ENCODE measurements at places on chromosomes 3 and 15.

DNA sequence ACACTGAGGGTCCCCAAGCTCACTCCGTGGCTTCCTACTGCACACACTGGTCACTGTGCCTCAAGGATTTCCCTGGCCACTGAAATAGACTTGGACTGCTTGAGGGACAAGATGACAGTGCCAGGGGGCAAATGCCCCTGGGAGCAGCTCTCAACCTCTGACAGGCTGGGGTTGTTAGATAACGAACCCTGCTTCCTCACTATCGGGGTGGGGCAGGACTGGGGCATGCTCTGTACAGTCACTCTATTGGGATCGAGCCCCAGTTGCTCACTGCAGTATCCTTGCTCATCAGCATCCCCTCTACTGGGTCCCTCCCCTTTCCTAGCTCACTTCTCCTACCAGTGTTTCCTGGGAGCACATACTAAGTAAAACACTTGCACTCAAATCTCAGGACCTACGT lies 610.8 kb downstream of the NTRK3 start:
- no peak for DNase-seq

GRCh38 chr15:39834256-39834655 lies 51.6 kb upstream of the FSIP1 start:
- no peak for DNase-seq

DNA sequence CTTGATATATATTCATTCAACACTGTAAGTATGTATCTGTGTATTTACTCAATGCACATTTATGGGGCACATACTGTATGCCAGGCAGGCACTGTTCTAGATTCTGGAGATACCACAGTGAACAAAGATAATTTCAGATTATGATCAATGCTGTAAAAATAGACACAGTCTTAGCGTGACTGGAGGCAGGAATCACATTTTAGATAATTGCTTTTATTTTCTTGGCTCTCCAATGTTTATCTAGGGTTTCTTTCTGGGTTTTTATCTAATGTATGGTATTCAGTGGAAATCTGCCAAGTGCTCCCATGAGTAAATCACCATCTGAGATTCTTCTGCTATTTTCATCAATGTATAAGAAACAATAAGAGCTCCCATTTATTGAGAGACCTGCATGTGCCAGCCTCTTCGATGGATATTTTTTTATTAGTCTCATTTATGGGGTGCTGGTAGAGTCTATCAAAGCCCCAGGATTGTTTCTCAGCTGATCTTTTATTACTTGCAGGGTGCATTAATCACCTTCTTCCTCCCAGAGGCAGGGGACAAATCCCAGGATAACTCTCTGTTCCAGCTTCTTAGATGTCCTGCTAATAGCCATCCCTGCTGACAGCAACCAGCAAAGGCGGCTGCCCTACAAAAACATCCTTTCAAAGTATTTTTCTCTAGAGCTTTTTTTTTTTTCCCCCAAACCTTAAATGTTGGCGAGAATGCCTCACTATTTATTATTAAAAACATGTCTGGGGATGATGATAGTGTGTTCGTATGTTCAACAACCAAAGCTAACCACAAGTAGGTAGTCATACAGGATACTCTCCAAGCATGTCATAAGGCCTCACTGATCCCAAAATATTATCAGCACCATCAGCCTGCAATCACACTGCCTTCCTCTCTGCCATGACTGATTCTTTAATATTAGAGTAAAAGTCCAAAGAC lies 331.0 kb upstream of the RASGRP1 start:
- no peak for DNase-seq

DNA sequence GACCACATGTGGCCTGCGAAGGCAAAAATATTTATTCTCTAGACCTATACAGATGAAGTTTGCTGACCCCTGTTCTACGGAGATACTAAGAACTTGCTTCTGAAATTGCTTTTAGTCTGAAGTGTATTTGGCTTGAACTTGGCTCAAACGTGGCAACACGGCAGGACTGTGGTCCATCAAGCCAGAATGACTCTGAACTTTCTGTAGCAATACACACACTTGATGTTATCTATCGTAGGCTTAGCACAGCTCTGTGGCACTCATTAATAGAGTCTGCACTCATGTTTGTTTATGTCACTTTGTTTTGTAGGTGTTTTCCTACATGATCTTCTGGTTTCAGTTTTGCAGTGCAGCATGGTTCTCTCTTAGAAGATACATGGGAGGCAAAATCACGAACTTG lies 298.1 kb downstream of the ADAMTS17 start:
- DNase-seq = no peak

DNA sequence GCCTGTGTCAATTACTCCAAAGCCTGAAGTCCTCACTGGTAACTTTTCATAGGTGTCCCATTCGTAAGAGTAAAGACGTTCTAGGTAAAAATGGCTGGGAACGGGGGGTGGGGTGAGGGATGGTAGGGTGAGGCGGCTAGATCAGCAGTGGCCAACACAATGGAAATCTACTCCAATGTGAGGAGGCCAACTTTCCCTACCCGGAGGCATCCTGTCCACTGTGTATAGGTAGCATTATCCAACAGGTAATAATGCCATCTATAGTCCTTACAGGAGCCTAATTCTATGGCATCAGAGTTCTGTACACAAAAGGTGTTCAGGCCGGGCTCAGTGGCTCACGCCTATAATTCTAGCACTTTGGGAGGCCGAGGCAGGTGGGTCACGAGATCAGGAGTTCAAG lies 29.1 kb downstream of the HDC start:
- DNase-seq = no peak

- DNase-seq = peak; percentile 32
Measured at GRCh38 chr3:182683453-182683852, 109.9 kb upstream of the ATP11B start.

- no peak for DNase-seq
Measured at GRCh38 chr3:17800232-17800631, 57.8 kb upstream of the TBC1D5 start.

- DNase-seq = no peak
Measured at GRCh38 chr3:149004622-149005021, 13.3 kb downstream of the GYG1 start.

- DNase-seq = no peak
Measured at GRCh38 chr3:127133971-127134370, 59.0 kb upstream of the PRR23E start.

GRCh38 chr3:72408983-72409779 lies 439.1 kb downstream of the SHQ1 start:
- no peak for DNase-seq

DNA sequence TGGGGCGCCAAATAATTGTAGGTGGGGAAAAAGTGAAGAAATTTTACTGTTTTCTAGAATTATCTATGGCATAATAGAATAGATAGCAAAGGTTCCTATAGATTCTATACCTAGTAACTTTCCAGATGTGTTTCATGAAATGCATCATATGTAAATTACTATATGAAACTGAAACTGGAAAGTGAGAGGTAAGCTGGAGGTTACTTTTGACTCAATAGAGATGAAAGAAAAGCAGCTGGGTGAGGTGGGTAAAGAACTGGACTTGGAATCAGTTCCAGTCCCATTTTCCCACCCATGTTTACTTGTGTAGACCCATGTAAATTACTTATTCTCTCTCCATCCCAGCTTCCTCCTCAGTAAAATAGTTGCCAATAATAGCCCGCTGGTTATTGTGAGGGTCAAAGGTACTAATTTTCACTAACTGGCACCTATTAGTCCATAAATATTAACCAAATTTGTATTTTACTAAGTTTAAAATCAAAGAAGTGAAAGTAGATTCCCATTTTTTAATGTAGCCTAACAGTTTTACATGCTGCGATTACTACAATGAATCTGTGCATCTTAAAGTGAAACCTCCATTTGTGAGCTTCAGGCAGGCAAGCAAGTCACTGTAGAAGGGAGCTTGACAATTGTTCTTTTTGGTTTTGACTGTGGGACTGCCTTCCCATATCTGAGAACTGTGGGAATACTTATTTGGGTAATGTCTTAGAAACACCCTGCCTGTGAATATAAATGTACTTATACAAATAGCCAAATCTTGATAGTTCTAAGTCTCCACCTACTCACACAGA lies 312.1 kb downstream of the SLC9A9 start:
- DNase-seq = peak; percentile 32

DNA sequence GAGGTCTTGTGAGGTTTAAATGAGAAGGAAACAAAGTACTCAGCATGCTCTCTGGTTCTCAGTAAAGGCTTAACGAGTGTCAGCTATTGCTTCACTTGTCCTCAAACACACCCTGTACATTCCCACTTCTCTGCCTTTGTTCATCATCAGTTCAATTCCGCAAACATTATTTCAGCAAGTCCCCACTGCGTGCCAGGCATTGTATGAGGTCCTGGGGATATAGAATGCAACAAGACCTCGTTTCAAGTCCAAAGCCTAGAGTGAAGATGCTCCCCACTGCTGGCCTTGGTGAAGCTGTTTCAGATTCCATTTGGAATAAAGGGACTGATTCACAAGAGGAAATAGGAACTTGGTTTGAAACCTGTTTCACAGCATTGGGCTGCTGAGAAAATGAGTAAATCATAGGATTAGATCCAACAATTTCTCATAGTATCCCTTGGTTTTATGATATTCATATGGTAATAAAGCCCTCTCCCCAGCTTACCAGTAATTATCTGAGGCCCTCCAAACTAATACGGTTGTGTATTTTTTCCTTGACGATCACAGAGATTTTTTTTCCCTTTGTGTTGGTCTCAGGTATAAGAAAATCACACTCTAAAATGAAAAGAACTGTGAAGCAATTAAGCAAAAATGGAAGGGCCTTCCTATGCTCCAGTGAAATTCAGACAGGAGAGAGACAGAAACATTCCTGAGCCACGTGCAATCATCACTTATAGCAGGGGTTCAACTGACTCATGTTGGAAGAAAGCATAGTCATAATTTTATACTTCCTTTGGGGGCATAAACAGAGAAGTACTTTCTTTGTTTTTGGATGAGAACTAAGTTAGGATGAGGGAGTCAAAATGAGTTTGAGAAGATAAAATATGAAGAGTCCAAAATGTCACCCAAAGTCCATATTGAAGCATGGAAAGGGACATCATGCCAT lies 258.6 kb downstream of the RORA start:
- DNase-seq = no peak

- no peak for DNase-seq
Measured at GRCh38 chr15:85542895-85543331, 162.5 kb downstream of the AKAP13 start.

- DNase-seq = no peak
Measured at GRCh38 chr3:112782491-112782890, 64.2 kb downstream of the CD200R1L start.

- DNase-seq = no peak
Measured at GRCh38 chr3:179146911-179147513, 1.1 kb upstream of the PIK3CA start.

DNA sequence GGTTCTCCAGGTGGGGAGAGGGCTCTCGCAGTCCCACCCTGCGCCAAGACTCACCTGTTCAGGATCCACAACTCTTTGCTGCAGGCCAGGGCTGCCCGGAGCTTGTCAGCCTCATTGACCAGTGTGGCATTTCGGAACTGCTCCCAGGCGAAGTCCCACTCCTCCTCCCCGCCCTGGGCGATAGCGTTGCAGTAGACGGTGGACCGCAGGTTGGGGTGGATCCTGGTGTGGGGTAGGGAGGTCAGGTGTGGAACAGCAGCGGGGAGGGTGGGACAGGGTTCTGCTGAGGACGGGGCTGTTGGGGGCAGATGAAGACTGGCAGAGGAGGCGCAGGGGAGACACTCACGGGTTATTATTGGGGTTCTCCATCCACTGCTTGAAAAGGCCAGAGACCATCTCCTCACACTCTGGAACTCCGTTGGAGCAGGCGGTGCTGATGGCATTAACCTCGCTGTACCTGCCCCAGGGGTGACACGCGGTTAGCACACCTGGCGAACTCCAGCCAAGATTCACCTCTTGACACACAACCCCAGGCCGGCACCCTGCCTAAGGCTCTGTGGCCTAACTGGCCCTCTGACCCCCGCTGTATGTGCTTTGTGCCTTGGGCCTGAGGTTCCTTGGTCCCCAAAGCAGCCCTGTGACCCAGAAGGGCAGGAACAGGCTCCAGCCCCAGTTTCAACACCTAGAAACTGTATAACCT lies 16.1 kb downstream of the MESP2 start:
- no peak for DNase-seq

Measured in GM12892 (cell line).